ENCODE measurements at places on chromosomes 12 and 14.

DNA sequence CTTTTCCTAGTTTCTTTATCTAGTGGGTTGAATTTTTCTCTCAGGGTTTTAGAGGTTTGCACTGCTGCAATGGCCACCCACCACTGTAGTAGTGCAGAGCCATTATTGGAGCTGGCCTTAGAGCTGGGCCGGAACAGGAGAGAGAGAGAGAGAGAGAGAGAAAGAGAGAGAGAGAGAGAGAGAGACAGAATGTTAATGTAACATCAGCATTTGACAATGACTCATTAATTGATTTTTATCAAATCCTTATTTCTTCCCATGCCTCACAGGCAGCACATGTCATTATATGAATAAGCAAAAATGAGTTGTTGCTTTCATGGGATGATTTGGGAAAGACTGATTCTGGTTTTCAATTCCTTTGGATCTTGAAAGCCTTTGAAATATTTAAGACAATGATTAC is 76.3 kb upstream of the PPP4R3A start:
- DNase-seq, result no peak

- DNase-seq, result no peak
These were observed 125.0 kb downstream of the RAD51B start for GRCh38 chr14:67944605-67945004.

GRCh38 chr14:39398382-39398781 is 33.9 kb downstream of the FBXO33 start:
- DNase-seq, result no peak

DNA sequence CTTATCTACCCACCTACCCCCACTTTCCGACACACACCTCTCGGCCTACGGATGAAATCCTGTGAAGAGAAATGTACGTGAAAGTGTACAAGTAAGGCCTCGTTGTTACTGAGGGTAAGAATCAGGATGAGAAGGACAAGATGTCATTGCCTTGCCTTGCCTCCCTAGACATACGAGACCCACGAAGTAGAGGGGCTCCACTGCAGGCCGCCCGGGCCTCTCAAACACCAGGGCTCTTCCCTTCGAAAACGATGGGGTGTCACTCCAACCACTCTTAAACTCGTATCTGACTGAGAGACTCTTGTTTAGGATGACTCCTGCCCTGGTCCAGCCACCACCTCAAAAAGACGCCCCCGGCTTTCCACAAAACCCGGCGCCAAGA is 498 bp downstream of the RACGAP1 start:
- DNase-seq, result peak; percentile 45

DNA sequence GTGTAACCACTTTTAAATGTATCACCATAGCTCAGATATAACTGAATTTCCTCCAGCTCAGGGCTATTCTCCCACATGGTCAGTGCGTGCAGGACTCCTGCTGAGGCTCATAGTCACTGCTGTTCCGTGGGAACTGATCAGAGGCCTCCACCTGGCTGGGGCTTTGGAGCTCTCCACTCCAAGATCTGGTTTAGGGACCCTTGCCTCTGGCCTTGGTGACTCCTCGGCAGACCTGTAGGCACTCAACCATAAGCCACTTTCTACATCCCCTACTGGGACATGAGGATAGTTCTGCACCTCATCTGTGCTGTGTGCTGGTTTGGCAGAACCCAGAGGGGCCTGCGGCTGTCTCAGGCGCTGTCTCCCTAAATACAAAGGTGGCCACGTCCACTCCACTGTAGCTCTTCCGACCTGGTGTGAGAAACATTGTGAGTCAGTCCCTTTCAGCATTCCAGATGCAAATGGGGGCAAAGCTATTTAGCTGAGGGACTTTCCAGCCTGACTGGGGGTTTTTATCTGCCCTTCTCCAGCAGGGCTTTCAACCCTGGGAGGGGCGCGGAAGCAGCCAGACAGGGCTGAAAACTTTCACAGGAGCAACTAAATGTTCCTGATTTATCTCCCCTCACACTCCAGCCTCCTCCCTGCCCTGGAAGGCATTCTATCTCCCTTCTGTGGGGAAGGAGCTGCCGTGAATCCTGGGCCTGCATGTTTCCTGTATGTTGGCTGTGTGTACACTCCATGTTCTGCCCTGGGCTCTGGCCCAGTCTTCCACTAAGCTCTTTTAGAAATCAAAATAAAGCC is 218.3 kb upstream of the DAAM1 start:
- DNase-seq, result no peak

GRCh38 chr12:23860019-23860418 is 89.5 kb downstream of the SOX5 start:
- DNase-seq, result no peak

DNA sequence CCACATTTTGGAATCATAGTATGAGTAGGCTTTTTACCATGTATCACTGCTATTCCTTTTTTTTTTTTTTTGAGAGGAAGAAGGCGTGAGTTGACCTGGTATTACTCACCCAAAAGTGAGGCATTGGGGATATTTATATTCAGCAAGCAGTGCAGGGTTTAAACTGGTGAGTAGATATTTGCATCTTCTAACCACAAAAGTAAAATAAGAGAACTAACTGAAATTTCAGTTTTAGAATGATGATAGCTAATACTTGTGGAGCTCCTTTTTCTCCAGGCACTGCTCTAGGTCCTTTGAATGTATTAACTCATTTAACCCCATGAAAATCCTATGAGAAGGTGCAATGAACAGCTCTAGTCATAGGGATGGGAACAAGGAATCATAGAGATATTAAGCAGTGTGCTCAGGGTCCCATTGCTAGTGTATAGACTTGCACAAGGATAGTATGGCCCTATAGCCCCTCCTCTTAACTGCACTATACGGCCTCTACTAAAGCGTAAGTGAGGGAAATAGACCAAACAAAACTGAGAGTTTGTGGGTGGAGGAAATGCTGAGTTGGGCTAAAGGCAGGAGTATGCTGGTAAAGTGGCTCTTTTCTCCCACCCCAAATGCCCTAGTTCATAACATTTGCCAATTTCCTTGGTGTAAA is 104.3 kb upstream of the MAX start:
- DNase-seq, result no peak

GRCh38 chr12:94817695-94818075 is 167.3 kb upstream of the TMCC3 start:
- no peak for DNase-seq

GRCh38 chr12:53806721-53807120 is 54.9 kb upstream of the CISTR start:
- DNase-seq, result no peak

- DNase-seq, result peak; percentile 9
These were observed 96.6 kb downstream of the PRKCH start for GRCh38 chr14:61417883-61418455.

DNA sequence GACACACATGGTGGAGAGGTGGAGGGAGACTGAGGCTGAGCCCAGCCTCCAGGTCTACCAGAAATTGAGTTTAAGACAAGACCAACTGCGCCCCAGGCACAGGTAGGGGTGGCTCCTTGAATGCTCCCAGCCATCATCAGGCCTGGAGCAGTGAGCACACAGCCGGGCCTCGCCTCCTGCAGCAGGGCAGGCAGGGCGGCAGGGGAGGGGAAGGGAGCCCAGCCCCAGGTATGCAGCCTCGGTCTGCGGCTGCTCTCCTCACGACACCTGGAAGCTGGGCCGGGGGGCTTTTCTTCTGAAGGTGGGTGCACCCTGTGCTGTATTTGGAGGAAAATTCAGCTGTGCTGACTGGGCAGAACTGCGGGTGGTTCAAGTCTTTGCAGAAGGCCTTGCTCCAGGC is 29.5 kb upstream of the TDRD9 start:
- DNase-seq, result no peak

DNA sequence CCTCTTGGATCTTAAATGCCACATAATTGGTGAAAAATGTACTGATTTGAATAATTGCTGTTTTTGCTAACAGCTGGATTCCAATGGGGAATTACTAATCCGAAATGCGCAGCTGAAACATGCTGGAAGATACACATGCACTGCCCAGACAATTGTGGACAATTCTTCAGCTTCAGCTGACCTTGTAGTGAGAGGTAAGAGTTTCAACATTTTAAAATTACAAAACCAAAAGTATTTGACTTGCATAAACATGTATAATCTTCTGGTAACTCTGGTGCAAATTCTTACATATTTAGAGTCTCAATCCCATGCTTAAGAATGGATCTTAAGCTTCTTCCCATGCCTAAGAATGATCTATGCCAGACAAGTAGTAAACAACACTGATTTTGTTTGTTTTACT is 229.1 kb upstream of the PDZRN4 start:
- no peak for DNase-seq

DNA sequence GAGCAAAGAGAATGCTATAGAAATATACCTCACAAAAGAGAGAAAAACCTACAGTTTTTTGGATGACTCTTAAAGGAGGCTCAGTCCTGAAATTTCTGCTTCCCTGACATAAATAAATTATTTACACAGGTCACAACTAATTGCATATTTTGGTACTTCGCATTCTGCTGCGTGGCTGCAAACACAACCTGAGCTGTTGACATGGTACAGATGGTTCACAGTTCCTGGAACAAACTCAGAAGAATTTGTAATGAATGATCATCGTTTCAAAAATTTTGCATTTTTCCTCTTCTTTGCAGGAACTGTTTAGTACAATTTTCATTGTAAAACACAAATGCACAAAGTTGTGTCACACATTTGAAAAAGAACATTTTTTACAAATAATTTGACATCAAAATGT is 313.7 kb upstream of the SYT1 start:
- DNase-seq, result no peak

DNA sequence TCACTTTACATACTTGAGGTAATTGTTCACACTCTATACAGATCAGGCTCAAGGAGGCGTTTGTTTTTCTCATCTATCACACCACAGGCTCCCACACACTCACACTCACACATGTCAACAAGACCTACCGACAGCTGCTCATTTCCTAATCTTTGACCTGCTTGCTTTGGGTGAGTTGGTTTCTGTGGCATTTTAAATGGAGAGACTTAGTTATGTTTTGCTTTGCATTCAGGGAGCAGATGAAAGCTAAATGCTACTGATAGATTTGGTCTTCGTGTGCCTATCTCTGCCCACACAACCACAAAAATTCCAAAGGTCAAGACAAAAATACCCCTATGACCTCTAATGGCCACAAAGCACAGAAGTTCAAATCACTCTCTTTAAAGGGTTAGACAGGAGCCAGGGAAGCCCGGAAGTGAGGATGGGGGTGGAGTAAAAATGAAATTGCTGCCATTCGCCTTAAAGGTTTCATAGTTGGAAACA is 203.5 kb upstream of the G2E3 start:
- DNase-seq, result no peak

- DNase-seq, result no peak
These were observed 1.5 kb upstream of the PPP1CC start for GRCh38 chr12:110744151-110744571.

DNA sequence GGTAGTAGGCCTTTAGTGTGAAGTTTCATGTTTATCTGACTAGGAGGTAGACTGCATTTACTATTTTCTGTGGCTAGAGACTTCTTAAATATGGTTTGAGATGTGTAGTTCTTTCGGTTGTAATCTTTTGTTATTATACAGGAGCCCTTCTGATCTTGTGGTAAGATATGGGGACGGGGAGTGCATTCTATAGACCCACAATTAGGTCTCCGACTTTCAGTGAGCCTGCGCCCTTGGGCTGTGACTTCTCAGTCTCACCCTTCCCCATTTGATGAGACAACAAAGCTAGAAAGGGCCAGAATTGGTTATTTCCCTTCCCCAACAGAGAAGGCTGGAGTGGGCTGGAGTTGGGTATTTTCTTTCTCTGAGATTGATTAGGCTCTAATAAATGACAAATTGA is 130.0 kb downstream of the MSRB3 start:
- DNase-seq, result no peak

DNA sequence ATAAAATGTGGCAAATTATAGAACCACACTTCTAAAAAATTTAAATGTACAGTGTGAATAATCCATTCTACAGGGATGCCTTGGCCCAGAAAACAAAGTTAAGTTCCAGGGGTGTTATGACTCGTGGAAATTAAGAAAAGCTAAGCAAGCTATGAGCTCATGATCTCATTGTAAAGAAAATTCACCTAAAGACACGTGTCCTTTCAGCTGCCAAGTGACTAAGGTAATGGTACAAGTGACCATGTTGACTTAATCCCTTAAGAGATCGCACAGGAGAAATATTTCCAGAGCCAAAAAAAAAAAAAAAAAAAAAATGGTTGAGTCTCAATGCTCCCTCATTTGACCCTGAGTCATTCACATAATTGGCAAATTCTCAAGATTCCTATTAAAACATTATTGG is 51.4 kb upstream of the ANO2 start:
- no peak for DNase-seq

GRCh38 chr12:90398285-90398836 is 556.6 kb downstream of the CCER1 start:
- no peak for DNase-seq

- DNase-seq, result no peak
These were observed 13.2 kb downstream of the FOXN4 start for GRCh38 chr12:109295764-109296425.

DNA sequence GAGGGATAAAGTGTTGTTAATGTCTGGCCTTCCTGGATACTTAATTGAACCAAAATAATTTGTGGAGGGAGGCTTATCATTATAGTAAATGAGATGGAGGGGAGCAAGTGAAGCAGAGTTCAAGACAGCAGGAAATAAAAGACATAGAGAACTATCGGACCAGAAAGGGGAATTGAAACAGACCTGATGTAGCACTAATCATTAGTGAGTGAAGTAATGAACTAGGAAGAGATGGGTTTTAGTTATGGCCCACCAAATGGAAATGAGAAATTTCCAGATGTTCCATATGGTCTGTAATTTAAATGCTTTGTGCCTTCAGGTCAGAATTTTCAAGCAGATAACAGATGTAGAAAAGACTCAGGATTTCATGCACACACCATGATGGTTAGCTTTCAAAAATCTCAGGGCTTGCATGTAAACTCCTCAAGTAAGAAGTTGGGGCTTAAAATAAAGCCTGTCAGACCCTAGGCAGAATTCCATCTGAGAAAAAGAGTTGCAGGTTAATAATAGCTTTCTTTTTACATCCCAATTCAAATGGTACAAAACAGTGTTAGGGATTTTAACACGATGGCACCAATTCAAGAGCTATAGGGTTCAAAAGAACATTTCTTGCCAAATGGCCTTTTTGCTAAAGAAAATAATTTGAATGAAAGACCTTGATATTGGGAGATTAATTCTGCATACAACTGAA is 355.8 kb downstream of the FSCB start:
- DNase-seq, result no peak

GRCh38 chr12:105076098-105076497 is 8.2 kb downstream of the ALDH1L2 start:
- DNase-seq, result no peak

GRCh38 chr12:68894276-68894855 is 38.6 kb downstream of the CPM start:
- DNase-seq, result no peak

DNA sequence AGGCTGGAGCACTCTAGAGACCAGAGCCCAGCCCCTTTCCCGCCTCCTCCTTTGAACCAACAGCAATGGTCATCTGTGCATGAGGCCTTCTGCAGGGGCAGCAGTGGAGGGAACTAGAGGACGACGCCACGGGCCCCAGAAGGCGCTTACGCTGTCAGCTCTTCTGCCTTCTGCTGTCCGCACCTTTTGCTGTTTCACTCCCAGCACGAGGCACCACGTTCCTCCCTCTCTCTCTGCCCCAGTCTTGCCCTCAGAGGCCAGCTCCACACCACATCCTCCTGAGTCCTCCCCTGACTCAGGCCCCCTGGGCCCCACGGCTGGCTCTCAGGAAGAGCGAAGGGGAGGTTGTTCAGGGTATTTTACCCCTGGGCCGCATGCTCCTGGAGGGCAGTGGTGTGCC is 15.5 kb downstream of the MMAB start:
- no peak for DNase-seq
